ENCODE measurements at places on chromosomes 5 and 9.

DNA sequence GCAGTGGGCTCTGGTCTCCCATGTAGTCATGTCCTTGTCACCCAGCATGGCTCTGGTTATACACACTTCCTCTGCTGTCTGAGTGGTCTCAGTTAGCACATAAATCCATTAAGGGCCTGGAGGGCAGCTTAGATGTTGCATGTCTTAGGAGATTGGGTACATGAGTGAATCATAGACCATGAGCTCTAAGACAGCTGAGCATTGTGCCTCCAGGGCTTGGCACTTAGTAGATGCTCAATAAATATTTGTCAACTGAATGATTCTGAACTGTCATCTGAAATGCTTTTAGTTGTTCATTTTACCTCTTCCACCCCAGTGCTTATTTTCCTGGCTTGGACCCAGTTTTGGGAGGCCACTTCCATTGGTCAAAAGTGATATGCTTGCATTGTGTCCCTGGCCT lies 135.6 kb downstream of the BOD1 start:
- DNase-seq: no peak

DNA sequence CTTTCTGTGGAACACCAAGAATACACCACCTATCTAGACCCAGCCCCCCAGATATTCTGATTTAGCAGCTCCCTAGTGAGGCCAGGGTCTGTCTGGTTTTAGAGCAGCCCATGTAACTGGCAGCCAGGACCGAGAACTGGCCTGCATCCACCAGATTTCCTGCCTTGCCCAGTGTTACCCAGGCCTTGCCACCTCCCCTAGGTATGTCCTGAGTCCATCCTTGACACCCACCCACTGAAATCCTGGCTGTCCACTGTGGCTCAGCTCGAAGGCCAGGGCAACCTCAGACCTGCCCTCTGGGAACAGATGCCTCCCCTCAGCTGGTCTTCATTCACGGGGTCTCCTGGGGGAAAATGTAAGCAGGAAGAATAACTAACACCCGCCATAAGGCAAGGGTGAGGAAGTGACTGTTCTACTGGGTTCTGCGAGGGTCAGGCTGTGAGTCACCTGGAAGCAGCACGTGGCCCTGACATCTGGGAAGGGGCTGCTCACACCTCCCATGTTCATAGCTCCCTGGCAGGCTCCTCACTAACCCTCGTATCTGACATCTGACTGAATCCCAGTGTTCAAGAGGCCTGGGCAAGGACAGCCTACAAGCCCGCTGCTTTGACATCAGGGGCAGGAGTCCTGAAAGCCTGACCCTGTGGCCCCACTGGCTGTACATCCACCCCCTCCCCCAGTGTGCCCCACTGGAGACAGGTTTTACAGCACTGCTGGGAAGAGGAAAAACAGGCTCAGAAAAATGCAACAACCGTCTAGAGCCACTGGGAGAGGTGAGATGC lies 72.7 kb downstream of the SEMA4D start:
- DNase-seq: no peak

- no peak for DNase-seq
Observed at GRCh38 chr9:136671646-136672430, 9.1 kb downstream of the EGFL7 start.

DNA sequence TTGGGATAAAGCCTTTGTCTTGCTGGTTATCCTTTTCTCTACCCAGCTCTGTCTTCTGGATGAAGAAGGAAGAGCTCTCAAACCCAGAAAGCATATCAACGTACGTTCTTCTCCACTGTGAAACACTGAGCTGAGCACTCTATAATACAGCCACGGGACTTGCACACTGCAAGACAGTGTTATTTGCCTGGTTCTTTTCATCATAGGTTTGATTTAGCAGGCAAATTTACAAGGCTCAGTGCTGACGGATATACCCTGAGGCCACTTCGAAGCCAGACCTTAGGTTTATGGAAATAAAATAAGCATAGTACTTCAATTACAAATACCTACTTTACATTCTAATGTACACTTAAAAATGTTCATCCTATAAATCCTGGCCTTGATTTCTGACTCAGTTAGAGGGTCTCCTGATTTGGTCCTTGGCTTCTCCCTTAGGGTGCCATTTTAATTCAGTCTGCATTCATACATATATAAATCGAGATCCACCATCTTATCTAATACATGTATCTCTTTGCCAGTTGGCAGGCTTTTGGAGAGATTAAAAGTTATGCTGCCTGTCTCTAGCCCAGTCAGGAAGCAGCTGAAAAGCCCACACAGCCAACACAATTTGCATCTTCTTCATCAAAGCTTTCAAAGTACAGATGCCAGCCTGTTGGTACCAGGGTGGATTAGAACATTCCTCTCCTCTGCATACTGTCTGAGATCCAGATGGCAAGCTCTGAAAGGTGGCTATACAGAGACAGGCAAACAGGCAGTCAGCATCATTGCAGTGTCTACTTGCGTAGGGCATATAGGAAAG lies 194.4 kb downstream of the DEPDC1B start:
- no peak for DNase-seq

- no peak for DNase-seq
Observed at GRCh38 chr5:157915638-157916037, 56.7 kb upstream of the CLINT1 start.

- no peak for DNase-seq
Observed at GRCh38 chr9:72675586-72675985, 154.2 kb downstream of the TMC1 start.

- no peak for DNase-seq
Observed at GRCh38 chr9:89598926-89599325, 5.9 kb upstream of the GADD45G start.

DNA sequence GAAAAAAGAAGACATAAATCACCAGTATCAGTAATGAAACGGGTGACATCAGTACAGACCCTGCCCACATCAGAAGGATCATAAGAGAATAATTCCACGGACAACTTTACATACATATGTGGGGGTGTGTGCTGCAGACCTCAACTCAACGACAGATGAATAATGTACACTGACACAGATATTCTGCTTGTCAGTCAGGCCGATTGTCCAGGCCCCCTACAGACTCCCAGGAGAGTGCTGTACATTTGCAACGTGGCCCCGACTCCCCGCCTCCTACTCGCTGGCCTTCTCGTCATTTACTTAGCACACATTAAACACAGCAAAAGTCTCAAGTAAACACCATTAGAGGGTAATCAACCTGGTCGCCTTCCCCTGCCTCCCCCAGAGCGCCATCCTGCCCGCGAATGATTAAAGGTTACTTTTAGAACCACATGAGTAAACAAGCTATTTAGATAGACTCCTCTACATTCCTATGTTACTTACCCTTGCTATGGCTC lies 3.5 kb upstream of the TMED9 start:
- DNase-seq: no peak

DNA sequence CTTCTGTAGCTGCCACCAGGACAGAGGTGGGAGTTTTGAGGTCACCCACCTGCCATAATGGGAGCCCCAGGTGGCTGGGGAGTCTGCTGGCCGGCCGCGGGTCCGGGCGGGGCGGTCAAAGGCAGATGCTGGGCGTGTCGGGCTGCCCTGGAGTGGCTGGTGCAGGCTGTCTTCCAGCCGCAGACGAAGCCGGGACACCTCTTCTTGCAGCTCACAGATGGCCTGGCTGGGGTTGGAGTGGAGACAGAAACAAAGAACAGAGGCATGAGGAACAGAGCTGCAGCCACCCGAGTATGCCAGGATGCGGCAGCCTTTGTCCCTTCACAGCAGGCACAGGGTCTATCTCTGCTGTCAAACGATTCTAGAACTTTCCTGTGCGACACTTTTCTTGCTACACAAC lies 18.0 kb downstream of the ORM2 start:
- DNase-seq: no peak

DNA sequence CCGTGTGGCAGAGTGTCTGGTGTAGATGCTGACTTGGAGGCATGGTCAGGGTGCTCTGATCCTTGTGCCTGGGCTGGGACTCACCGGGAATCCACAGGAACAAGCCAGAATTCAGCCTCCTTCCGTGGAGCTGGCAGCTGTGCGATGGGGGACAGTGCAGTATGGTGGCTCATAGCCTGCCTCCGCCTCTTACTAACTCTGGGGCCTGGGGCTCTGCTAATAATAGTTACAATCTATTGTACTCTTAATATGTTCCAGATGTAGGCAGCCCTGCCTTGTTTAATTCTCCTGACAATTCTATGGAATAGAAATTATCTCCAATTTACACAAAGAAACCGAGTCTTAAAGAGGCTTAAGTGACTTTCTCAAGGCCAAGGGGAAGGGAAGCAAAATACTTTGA lies 77.6 kb downstream of the PCDH1 start:
- no peak for DNase-seq

DNA sequence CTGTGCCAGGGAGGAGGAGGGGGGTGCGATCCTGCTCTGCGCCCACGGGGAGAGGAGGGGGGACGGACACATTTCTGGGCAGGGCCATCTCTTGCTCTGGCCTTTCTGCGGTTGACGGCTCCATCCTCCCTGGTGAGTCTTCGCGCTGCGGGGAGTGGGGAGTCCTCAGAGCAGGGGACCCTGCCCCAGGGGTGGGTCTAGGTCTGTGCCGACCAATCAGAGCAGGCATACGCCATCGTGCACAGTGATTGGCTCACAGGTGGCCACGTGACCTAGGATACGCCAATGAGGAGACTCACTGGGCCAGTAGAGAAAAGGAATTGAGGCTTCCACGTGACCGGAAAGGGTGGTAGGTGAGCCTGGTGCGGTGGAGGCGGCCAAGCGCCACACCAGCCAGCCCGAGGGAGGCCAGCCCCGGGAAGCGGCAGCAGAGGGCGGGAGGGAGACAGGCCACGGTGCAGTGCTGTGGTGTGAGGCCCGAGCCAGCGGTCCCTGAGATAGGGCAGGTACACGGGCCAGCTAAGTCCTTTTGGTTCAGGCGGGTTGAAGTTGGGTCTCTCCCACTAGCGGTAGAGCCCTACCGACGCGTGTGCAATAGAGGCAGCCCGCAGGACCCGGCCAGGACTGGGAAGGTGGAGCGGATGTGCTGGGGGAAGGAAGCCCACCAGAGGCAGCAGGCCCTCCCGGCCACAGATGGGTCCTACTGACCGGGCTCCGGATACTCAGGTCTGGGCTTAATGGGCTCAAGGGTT lies 65.2 kb upstream of the RNF130 start:
- DNase-seq: no peak

GRCh38 chr5:103452089-103452488 lies 110.5 kb downstream of the NUDT12 start:
- no peak for DNase-seq

GRCh38 chr5:164002628-164003027 lies 497.2 kb downstream of the MAT2B start:
- DNase-seq: no peak

- DNase-seq: no peak
Observed at GRCh38 chr5:177189965-177190364, 56.4 kb downstream of the NSD1 start.

- DNase-seq: no peak
Observed at GRCh38 chr9:121736934-121737462, 85.6 kb downstream of the DAB2IP start.

DNA sequence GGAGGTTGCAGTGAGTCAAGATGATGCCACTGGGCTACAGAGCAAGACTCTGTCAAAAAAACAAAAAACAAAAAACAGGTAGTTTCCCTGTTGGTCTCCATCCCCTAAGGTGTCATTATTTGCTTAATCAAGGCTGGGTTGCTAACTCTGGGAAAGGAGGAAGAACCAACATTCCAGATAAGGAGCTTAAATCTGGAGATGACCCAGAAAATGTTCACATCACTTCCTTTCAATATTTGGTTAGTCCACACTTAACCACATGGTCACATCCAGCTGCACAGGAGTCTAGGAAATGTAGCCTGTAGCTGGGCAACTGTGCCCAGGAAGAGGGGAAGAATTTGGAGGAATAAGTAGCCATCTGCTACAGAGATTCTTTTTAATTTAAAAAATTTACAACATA lies 25.9 kb upstream of the MEGF9 start:
- DNase-seq: no peak

- DNase-seq: no peak
Observed at GRCh38 chr9:130172858-130173665, 858 bp downstream of the NCS1 start.

GRCh38 chr5:133704411-133704810 lies 92.1 kb upstream of the FSTL4 start:
- DNase-seq: no peak

- DNase-seq: no peak
Observed at GRCh38 chr5:34496260-34496691, 159.9 kb upstream of the RAI14 start.

DNA sequence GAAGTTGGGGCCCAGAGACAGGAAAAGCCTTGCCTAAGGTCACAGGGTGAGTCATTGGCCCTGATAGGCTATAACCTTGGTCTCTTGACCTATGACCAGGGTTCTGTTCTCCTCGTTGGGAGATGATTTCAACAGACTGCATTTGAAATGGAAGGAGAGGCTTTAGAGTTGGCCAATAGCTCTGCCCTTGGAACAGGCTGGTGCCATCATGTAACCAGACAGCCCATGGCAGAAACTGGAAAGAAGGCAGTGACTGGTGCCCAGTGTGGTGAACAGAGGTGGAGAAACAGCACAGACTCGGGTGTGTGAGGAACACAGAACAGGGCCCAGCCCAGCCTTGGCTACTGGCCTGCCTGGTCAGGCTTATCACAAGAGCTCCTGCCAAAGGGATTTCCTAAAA lies 109.8 kb upstream of the SLC25A48 start:
- DNase-seq: no peak

DNA sequence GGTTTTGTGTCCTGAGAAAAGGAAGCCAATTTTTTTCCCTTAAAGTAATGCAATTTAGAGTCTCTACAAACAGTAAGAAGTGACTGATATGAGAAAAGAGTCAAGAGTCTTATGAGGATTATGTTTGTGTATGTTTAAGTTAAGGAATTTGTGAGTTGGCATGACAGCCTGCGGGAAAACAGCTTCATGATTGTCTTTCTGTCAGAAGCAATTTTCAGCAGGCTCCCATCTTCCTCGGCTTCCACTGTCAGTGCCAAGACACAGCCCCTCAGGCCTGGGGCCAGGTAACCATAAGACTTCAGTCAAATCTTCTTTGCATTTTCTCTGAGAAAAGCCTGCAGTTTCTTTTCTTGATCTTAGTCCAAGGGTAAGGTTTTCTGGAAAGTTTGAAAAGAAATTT lies 17.0 kb upstream of the SELENOP start:
- DNase-seq: no peak

DNA sequence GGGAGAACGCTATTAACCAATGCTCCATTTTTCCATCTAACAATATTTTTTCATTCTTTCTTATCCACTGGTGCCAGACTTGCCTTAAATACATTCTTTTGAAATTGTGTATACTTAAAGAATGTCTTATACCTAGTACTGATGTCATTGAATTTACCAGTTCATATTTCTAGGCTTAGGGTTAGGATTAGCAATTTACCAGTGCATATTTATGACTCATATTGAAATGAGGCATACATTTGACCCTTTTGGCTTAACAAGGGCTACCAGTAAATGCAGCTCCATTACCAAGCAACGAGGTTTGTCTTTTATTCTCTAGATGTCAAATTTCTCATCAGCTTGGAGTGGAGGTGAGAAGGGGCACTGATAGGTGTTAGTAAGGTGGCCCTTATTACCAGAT lies 89.5 kb downstream of the CDH9 start:
- DNase-seq: no peak

- DNase-seq: no peak
Observed at GRCh38 chr5:6175172-6175854, 203.0 kb downstream of the MED10 start.

DNA sequence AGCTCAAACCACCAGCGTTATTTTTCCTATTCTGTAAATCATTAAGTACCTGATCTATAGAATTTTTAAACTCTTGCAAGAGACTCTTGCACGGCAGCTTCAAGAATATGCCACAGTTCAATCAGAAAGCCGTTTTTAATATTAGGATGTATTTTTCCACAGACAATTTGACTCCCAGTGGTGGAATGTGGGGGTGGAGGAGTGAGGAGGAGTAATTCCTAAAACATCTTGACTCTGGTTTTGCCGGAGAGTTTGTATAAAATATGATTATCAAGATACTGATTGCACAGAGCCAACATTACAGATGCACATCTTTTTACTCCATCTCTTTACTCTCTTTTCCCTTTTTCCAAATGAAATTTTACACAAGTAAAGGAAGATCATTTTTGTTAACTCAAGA lies 288.3 kb downstream of the ENC1 start:
- DNase-seq: no peak

Data from stimulated activated CD4-positive, alpha-beta T cell treated with anti-CD3 and anti-CD28 coated beads, Interleukin-1b, Interleukin-23, amount 100 ng/mL, for 24 hours (primary cell).